ENCODE measurements at places on chromosomes 6 and 20.

DNA sequence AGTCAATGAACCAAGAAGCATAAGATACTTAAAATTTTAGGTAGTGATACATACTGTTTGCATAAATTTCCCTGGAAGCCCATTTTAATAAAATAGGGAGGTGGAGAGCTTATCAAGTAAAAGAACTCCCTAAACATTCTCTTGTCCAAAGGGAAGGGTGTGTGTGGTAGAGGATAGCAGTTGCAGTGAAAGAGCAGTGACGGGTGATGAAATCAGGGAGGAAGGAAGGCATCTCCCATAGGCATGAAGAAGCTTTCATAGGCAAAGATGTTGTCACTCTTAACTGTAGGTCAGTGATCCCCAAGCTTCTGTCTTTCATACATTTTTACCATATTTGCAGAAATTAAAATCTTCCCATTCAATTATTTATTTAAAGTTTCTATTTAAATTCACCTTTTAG, 60.0 kb upstream of the ZNF831 start:
- no peak for DNase-seq

DNA sequence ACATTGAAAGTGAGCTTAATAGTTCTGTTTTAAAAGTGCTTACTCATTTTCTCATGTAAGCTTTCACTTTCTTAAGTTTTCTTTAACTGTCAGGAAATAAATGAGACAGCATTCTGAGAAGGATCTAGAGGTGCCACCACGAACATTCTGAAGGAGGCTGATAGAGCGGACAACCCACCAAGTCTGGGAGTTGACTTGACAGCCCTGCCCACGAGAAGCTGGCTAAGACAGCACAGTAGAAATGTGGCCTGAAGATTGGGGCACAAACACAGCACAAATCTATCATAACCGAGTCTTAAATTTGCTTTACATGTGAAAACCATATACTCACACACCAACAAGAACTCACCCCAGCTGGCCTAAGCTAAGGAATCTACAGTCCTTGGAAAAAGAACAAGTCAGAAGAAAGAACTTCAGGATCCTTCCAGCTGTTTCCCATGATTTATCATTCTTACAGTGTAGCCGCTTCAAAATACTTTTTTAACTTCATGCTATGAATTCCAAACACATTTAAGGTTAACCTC, 144.2 kb upstream of the TNFAIP3 start:
- DNase-seq: no peak

DNA sequence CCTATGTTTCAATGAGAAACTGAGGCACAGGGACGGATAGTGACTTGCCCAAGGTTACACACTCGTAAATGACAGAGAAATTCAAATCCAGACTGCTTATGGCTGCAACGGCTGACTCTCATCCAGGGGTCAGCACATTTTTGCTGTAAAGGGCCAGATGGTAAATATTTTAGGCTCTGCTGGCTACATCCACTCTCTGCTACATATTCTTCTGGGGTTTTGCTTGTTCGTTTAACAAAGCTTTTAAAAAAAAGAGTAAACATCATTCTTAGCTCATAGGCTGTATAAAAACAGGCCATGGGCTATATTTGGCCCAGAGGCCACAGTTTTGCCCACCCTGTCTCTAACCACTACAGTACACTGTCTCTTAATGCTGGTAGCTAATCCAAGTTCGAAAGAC, 103.4 kb downstream of the PREX1 start:
- no peak for DNase-seq

GRCh38 chr20:4607287-4607713, 114.4 kb upstream of the PRND start:
- DNase-seq: no peak

- peak; percentile 59 for DNase-seq
Measured at GRCh38 chr6:127022302-127022701, 96.2 kb upstream of the RSPO3 start.

- DNase-seq: no peak
Measured at GRCh38 chr20:58891718-58892140, 39.2 kb downstream of the GNAS start.

DNA sequence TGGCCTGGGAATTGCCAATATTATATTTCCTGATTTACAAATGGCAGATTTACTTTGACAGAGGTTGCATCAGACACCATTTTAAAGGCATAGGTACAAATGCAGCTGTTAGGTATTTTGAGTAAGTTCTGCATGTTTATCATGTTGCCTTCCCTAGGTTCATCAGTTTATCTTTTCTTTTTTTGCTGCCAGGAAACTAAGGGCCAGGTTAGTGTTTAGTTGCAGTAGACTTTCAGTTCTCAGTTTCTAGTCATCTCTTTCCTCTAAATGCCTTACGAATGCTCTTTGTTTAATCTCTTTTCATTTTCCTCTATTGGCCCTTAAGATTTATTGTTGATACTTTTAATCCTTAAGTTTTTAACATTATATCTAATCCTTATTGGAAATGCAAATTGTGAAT, 129.9 kb downstream of the SMAP1 start:
- no peak for DNase-seq

GRCh38 chr6:21085643-21086042, 507.9 kb upstream of the SOX4 start:
- no peak for DNase-seq

DNA sequence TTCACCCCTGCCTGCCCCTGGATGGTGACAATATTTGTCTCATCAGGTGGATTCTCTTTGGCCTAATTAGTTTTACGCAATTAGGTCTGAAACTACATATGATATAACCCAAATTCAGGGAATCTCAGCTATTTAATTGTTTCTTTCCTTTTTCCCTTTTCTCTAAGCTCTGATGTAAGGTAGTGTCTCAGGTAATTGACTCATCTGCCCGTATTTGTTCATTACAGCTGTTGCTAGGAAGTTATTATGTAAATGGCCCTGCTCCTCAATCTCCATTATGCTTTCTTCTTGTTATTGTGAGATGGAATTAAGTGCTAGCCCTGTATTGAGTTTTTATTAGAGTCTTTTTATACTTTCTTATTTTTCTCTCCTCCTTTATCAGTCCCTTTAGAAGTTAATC, 378.2 kb upstream of the ARID1B start:
- no peak for DNase-seq

DNA sequence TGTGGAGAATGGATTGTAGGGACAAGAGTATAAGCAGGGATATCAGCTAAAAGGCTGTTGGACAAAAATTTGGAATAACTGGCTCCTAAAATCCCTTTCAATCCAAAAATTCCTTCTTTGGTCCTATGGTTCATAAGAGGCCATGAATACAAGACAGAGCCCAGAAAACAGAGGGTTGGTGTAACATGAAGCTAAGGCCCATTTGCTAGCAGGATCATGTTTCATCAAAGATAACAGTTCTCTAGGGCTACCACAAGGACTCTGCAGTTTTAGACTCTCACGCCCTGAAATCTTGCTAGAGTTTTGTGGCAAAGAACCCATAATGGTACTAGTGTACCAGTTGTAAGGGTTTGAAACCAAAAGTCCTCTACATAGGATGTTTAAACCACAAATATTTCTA, 327.8 kb upstream of the TBX18 start:
- DNase-seq: no peak

DNA sequence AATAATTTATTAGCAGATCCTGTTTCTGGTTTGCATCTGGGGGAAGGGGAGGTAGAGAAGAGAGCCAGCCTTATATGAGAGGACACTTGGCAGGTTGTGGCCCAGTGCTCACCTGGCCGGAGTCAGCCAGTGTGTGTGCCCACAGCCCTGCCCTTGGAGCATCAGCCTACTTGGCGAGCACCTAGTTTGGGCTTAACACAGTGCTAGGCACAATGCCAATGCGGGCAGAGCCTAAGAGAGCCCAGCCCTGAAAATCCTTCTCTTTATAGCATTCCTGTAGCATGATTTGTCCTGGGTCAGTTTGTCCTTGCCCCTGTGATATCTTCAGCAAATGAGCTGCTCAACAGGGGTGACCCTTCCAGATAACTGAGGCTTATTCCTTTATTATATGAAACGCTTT, 73.0 kb downstream of the SLX4IP start:
- DNase-seq: no peak

DNA sequence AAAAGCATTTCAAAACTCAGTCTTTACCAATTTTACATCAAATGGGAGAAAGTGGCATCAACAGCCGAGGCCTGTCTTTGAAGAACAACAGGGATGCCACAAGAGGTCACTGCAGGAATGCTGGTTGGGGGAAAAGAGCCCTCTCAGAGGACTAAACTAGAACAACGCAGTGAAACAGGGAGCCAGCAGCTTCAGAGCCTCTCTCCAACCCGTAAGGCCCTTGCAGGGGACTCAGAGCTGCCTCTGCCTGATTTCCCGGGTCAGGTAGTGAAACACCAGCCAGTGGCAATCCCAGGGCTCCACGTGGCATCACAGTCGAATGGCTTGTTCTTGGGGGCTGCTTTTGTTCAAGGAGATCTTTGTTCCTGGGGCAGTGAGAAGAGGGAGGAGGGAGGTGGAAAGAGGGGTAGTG, 55.0 kb upstream of the KCNK16 start:
- peak; percentile 78 for DNase-seq

DNA sequence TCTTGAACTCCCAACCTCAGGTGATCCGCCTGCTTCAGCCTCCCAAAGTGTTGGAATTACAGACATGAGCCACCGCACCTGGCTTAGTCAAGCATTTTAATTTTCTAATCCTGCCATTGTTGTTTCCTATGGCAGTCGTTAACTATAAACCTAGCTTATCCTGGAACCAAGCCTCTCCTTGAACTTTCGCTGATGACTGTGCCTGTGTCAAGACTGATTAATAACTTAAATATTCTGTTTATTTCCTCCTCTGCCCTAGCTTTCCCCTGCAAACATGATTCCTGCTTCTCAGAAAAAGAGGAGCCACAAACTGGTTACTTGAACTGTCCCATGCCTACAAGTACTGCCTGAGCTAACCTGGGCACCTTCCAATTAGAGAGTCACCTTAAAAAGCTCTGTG, 1.5 kb downstream of the VNN1 start:
- no peak for DNase-seq

GRCh38 chr6:101706576-101706975, 313.1 kb downstream of the GRIK2 start:
- DNase-seq: no peak

GRCh38 chr6:155108070-155108820, 113.1 kb downstream of the TIAM2 start:
- DNase-seq: no peak

DNA sequence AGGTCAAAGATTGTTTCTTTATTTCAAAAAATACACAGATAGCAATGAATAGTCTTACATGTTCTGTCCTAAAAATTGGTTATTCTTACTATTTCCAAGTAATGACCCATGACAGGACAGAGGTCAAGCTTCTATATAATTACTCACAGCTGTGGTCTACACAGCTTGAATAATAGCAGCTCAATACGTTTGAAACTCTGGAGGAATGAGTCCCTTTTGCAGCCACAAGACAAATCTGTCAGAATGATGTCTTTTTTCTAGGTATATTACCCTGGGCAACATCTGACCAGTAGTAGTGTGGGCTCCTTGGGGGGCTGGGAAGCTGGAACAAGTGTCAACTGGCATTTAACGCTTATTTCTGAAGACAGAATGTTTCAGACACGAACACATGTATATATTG, 84.9 kb upstream of the HTR1B start:
- DNase-seq: no peak

GRCh38 chr6:30447237-30447636, 42.1 kb upstream of the HLA-E start:
- DNase-seq: no peak

GRCh38 chr6:74357321-74357720, 661.3 kb downstream of the CD109 start:
- no peak for DNase-seq

- no peak for DNase-seq
Measured at GRCh38 chr6:53112871-53113270, 35.8 kb downstream of the GCM1 start.

- no peak for DNase-seq
Measured at GRCh38 chr6:52288216-52288615, 3.7 kb upstream of the MCM3 start.

DNA sequence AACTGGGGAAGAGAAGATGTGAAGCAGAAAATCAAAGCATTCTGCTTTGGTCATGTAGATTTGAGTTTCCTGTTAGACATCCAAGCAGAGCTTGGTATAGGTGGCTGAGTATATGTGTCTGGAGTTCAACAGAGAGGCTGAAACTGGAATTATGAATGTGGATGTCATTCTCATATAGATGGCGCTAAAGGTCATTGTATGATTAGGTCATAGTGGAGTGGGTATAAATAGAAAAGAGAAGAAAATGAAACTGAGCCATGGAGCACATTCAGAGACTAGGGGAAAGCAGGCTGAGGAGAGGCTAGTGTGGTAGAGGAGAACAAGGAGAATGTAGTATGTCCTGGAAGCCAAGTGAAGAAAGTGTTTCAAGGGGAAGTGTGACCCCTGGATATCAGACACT, 295.6 kb upstream of the PLN start:
- DNase-seq: no peak

GRCh38 chr6:111871207-111871606, 2.0 kb downstream of the FYN start:
- DNase-seq: no peak

DNA sequence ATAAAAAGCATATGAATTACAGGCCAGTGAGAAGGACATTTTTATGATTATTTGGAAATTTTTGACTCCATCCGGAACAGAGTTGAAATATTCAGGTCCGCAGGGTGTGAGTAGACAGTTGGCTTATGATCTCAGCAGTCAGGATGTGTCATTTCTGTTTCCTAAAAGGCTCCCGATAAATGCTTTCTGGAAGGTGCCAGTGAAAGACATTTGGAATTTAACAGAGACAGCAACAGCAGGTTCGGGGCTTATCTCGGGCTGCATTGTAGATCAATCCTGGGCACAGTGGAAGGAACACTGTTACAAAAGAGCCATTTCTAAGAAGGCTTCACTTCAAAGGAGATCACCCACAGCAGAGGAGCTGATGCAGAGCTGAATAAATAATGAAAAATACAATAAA, 934.4 kb downstream of the KIF16B start:
- no peak for DNase-seq

DNA sequence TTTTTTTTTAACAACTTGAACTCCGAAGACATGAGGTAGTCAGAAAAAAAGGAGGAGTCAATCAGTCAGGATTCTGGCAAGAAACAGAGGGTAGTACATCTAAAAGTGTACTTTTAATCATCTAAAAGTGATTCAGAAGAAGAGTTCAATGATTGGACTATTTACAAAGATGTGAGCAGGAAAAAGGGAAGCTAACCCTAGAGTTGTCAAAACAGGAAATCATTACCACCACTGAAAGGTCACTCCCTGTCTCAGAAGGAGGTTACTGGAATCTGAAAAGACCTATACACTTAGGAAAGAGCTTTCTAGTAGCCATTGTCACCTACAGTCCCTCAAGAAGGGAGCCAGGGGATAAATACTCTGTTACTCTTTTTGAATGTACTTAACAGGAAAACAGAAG, 16.7 kb upstream of the LMBRD1 start:
- DNase-seq: no peak

DNA sequence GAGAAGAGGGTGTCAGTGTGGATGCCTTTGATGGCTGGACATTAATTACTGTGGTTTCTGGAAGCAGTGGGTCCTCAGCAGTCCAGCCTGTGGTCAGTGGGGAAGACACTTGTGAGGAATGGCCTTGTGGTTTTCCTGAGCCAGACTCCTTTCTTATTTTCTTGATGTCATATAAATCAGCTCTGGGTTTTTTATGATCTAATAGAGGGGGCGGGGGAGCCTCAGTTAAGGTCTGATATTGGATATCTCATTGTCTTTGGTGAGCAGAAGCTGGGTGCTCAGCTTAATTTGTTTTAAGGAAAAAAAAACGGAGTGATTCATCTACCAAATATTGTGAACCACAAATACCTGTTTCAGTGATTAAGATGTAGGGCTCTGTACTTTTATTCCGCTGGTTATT, 62.1 kb downstream of the OTOR start:
- no peak for DNase-seq

GRCh38 chr6:170096191-170096802, 194.6 kb downstream of the DLL1 start:
- DNase-seq: peak; percentile 38

GRCh38 chr6:11722220-11722619, 56.4 kb downstream of the ADTRP start:
- DNase-seq: no peak

All from sciatic nerve (tissue), 2 donors.